Astrocyte (in vitro differentiated cells and primary cell): ENCODE measurements at places on chromosomes 12 and 14.

GRCh38 chr12:24360907-24361306, 411.4 kb upstream of the SOX5 start:
- DNase-seq = peak; percentile 27

DNA sequence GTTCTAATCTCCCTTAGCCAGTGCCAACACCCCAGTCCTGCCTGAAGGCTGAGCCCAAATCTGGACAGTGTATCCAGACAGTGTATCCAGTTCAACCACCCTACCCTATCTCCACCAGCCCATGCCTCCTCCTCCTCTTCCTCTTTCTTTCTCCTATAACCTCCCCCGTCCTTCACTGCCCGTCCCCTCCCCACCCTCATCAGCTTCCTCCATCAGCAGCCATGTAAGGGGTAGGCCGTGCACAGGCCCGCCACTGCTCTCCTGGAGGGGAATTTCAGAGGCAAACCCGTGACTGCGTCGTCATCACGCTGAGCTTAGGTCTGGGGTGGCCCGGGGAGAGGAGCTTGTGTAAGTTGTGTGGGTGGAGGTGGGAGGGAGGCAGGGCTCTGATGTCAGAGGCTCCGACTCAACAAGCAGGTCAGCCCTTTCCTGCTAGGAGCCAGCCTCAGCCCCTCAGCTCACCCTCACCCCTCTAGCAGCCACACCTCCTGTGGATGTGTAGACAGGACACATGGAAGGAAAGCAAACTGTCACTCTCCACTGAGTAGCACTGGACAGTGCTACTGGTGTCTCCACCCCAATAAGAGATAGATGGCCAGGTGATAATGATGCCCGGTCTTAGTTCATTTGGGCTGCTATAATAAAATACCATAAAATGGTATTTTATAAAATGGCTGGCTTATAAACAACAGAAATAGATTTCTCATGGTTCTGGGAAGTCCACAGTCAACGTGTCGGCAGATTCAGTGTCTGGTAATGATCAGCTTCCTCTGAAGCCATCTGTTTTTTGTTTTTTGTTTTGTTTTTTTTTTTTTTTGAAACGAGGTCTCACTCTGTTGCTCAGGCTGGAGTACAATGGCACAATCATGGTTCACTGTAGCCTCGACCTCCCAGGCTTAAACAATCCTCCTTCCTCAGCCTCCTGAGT, 50.5 kb downstream of the IRF2BPL start:
- peak; percentile 55 for DNase-seq

DNA sequence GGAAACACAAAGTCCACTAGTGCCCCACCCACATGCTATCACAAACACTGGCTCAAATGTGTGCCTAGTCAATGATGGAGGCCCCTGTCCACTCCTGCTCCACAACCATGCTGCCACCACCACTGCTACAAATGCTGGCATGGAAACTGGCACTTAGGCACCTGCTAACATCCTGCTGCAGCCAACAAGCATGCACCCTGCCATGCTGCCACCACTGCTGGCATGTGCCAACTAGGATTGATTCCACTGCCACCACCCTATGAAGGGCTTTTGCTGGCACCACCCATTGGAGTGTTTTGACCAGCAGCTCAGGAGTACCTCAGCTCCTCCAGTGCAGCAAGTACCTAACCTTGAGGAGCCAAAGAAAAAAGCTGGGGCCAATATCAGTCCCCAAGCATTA, 236.6 kb downstream of the CCDC59 start:
- DNase-seq = no peak

- no peak for DNase-seq
Observed at GRCh38 chr14:50978529-50978871, 34.2 kb upstream of the PYGL start.

DNA sequence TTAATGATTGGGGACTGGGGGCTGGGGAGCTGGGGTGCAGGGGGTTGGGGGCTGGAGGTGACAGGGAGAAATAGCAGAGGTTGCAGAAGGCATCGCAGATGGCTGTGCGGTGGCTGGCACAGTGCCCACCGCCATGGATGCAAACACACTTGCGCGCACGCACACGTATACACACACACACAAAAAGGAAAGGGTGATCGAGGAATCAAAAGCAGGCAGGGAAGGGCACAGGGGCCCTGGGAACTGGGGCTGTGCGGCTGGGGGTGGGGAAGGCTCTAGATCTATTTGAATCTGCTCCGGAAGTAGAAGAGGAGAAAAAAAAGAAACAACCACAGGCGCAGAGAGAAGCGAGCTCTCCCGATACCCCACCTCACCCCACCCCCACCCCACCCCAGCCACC, 39.4 kb downstream of the ZFHX2 start:
- peak; percentile 1 for DNase-seq

- no peak for DNase-seq
Observed at GRCh38 chr12:26937443-26937862, 328 bp downstream of the INTS13 start.

DNA sequence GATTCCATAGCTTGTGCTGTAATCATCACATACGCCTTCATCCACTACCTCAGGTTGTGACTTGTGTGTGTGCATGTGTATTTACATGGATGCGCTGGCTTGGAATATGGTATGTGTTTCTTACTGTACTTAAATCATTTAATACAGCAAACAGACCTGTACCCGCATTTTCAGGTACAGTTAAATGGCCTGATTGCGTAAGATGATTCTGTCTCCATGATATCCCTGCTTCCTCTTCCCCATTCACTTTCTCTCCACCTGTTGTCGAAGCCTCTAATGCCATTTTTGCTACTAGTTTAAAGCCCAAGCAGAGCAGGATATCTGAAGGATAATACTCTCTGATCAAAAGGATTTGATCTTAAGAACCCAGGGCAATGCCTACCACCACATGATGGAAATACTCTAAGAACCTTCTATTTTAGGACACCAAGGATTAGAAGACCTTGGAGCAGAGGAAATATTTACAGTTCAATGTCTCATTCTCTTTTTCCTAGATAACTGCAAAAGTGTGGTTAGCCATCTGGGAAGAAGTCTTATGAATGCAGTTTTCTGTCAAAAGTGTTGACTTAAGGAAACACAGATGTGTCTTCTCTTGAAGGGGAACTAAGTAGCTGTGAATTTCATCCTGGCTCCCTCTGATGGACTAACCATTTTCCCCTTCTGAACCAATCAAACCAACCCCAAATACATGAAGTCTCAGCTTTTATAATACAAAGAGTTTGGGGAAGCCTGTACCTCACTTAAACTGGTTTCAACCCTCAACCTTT, 78.7 kb downstream of the HELB start:
- DNase-seq = no peak

DNA sequence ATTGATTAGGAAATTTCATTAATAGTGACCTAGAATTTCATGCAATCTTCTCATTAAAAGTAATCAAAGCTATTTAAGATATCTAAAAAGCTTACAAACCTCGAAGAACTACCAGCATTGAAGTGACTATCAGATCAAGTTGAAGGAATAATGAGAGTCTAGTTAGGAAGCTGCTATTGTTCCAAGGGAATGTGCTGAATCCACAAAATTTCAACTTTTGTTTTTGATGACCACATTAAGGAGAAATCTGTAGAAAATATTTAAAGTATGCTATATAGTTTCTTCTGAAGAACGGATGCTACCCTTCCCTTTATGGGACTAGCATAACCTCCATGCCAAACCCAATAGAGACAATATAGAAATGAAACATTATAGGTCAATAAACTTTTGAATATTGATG, 2.5 kb upstream of the CTSG start:
- DNase-seq = no peak

- no peak for DNase-seq
Observed at GRCh38 chr14:97995038-97995437, 1197.9 kb downstream of the VRK1 start.

DNA sequence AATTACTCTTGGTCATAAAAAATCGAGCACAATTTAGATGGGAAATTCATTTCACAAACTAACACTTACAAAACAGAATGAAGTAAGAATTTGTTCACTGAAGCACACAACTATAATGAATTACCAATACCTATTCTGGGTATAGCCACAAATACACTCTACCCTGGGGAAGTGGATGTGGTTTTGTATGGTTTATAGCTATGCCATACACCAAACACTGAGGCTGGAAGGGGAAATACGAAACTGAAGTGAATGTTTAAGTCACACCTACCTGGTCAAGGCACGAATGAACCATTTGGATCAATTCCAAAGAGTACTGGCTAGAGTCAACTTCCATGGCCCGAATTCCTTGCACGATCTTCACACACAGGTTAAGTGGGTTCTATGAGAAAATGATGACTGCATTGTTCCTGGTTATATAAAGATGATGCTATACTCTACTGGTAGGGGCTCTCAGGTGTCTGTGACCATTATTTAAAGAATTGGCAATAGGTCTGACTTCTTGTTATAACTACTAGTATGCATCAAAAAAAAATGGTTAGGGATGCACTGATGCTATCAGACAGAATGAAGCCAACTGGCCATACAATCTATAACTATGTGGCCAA, 12.8 kb downstream of the NEK9 start:
- DNase-seq = no peak

- peak; percentile 53 for DNase-seq
Observed at GRCh38 chr14:73180385-73180805, 44.1 kb downstream of the PSEN1 start.

DNA sequence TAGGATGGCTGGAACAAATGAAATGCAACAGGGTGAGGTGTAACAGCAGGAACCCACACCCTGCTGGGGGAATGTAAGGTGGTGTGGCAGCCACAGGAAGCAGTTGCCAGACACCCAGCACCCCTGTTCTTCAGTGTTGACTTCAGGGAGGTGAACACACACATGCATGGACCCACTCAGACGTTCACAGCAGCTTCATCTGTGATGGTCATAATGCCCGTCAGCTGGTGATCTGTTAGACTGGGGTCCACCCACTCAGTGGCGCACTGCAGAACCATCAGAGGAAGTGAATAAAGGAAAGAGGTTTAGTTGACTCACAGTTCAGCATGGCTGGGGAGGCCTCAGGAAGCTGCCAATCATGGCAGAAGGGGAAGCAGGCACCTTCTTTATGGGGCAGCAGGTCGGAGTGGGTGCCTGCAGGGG, 22.7 kb upstream of the TEX22 start:
- no peak for DNase-seq

GRCh38 chr12:57868851-57869268, 22.3 kb upstream of the CTDSP2 start:
- no peak for DNase-seq

DNA sequence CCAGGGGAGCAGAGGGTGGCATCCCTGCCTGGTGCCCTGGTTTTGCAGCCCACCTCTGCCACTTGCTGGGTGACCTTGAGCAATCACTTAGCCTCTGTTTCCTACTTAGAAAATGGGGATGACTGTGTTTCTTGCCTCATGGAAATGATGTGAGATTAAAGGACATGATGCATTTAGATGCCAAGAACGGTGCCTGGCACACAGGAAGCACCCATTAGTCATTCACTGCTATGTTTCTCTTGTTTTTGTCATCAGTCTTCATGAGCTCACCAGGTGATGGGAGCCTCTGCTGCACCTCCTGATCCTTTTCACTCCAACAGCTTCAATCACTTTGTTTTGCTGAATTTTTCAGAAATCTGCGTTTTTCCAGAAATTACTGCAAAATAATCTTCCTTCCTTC, 23.6 kb upstream of the ATF1 start:
- DNase-seq = no peak

- DNase-seq = no peak
Observed at GRCh38 chr12:4215229-4216186, 58.1 kb upstream of the CCND2 start.

GRCh38 chr12:120849765-120850164, 54.4 kb downstream of the SPPL3 start:
- DNase-seq = peak; percentile 62

DNA sequence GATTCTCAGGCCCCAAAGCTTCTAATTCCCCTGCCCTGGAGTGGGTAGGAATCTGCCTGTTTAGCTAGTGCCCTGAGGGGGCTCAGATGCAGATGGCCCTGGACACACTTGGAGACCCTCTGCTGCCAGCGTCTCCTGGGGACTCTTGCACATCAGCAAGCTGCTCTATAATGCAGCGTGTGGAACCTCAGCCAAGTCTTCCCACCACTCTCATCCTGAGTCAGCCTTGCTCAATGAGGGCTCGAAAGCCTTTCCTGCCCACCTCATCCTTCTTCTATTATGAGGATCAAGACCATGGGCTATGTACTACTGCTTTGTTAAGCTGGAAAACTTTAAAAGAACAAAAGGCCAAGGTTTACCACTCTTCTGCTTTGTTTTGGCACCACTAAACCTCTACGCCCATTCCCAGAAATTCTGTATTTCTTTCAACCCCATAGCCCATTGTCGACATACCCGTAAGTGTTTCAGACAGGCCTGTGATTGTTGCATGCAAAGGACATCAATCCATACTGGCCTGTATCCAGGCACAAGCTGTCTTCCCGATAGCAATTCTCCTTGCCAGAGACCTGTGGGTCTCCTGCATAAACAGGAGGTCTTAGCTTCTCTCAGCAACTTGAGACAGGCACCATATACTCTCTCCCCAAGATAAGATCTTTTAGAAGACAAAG, 246.9 kb downstream of the DPF3 start:
- DNase-seq = peak; percentile 90

- DNase-seq = no peak
Observed at GRCh38 chr12:59861635-59862034, 265.8 kb downstream of the SLC16A7 start.

DNA sequence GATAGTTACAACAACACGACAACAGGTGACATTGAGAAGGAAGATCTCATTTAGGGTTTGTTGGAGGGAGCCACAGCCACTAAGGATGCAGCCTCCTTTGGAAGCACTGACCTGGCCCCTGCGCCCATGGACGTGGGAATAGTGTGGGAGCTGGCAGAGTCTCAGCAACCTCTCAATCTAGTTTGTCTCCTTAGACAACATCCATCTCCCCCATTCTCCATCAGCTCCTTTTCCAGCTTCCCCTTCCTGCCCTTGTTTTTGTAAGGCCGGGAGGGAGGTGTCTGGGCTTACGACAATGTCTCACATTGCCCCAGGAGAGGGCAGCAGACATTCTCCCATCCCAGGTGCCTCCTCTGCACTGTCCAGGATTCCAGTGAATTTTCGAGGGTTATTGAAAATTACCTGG, 170.2 kb upstream of the PZP start:
- no peak for DNase-seq

DNA sequence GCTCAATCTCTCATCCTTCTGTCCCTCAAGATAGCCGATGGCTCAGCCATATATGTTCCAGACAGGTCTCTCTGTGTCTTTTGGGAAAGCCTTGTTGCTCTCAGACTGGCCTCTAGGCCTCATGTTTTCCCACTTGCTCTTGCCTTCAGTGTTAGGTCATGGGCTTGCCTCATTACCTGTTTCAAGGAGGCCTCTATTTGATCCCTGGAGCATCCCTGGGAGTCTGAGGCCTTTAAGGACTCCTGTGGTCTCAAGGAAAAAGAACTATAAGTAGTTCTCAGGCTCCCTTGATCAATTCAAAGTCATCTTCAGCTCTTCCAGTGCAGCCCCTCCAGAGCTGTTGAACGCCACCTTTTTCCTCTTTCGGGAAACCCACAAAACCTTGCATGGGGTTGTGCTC, 47.9 kb downstream of the NTF3 start:
- DNase-seq = no peak
